ENCODE measurements at places on chromosomes 13 and 19. TPM values are rescaled to one million over a fixed set of nuclear protein-coding genes. Genes with fewer than 3 reads are reported as not detected.

The C19orf33 gene
- 300 TPM for total RNA-seq

GRCh38 chr19:30877661-30878113 lies 471.5 kb downstream of the TSHZ3 start:
- DNase-seq = no peak

DNA sequence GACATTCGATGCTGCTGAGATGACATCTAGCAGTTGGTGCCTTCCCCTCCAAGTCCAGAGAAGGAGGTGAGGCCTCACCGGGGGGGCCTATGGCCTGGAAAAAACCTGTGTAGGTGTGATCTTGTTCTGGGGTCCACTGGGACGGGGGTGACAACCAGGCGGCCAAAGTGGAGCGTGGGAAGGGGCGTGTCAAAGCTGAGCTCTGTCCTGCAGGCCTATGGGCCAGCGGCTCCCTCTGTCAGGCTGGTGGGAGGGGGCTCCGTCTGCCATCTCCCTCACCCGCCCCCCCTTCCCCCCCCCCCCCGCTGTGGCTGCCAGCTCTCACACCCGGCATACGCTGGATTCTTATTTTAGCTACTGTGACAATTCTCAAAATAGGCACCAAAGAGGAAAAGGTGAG lies 56.7 kb upstream of the UQCRFS1 start:
- DNase-seq = no peak

- DNase-seq = no peak
Observed at GRCh38 chr13:110103026-110103425, 203.9 kb downstream of the COL4A1 start.

- DNase-seq = no peak
Observed at GRCh38 chr13:42041684-42042035, 6.8 kb upstream of the DGKH start.

- no peak for DNase-seq
Observed at GRCh38 chr13:98997011-98997730, 19.3 kb upstream of the DOCK9 start.

GRCh38 chr19:37947778-37948177 lies 40.8 kb downstream of the SIPA1L3 start:
- DNase-seq = no peak

GRCh38 chr19:47534628-47535027 lies 19.8 kb upstream of the NAPA start:
- DNase-seq = no peak
